ENCODE measurements at places on chromosomes 1 and 21. TPM values are rescaled to one million over a fixed set of nuclear protein-coding genes. Genes with fewer than 3 reads are reported as not detected.

AMY2B gene
- total RNA-seq: 6.0 TPM

RC3H1 gene
- 45.8 TPM for total RNA-seq

SDE2 gene
- total RNA-seq: 15.1 TPM

PRKCZ gene
- 71.5 TPM for total RNA-seq

GRCh38 chr1:35881850-35882273 is 1.1 kb upstream of the AGO1 start:
- no peak for DNase-seq

DNA sequence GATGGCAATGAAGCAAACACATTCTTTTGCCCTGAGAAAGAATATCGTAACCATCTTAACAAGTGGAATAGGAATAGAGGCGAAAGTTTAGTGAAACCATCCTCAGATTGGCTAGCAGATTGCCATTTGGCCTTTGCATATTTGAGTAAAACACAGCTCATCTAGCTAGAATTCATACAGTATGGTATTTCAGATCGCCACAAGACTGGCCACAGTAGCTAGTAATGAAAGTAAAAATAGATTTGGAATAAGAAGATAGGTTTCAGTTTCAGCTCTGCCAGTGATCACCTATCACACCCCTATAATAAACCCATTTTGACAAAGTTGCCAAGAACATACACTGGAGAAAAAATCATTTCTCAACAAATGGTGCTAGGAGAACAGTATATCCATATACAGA is 294.9 kb downstream of the LRRIQ3 start:
- no peak for DNase-seq

- no peak for DNase-seq
Measured at GRCh38 chr1:168960595-168960994, 145.9 kb upstream of the ATP1B1 start.

GRCh38 chr21:36210779-36211659 is 54.4 kb downstream of the DOP1B start:
- DNase-seq: no peak

DNA sequence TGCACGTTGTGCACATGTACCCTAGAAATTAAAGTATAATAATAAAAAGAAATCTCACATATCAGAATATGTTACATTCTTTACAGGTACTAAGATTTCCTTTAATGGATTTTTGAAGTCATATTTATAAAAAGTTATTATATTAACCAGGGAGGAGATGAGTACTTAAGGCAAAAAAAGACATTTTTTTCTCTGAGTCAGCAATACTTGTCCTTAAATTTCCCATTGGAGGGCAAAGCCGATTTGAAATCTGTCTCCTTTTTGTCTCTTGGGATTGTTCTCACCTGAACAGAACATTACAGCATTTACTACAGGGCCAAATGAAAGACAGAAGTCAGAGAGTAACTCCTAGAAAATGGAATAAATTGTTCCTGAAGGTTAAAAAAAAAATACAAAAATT is 26.3 kb upstream of the SLC16A1 start:
- DNase-seq: no peak

- no peak for DNase-seq
Measured at GRCh38 chr21:25573409-25574206, 33.7 kb downstream of the MRPL39 start.

- no peak for DNase-seq
Measured at GRCh38 chr1:94334764-94335163, 83.4 kb upstream of the ABCD3 start.

GRCh38 chr1:8712413-8713231 is 104.8 kb downstream of the RERE start:
- DNase-seq: no peak
